ENCODE measurements at places on chromosomes 1 and 21.

GRCh38 chr1:206691604-206692003 is 6.9 kb downstream of the MAPKAPK2 start:
- no peak for DNase-seq

GRCh38 chr21:29306920-29307319 is 8.2 kb downstream of the BACH1 start:
- DNase-seq = no peak

DNA sequence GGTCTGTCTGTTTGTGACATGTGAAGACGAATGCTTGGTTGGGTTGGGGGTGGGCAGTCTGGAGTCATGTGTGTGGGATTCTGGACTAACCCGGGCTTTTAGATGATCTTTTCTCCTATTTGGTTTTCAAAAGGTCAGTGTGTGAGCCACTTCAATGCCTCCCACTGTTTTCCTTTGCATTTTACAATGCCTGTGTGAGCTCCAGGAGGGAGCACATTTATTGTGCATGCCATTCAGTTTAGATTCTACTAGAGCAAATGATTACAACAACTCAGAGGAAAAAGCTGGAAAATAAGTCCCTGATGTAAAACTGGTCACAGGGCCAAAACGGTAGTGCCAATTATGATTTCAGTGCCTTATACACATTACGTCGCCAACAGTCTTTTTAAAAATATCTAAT is 90.9 kb downstream of the LYPLAL1 start:
- DNase-seq = no peak

DNA sequence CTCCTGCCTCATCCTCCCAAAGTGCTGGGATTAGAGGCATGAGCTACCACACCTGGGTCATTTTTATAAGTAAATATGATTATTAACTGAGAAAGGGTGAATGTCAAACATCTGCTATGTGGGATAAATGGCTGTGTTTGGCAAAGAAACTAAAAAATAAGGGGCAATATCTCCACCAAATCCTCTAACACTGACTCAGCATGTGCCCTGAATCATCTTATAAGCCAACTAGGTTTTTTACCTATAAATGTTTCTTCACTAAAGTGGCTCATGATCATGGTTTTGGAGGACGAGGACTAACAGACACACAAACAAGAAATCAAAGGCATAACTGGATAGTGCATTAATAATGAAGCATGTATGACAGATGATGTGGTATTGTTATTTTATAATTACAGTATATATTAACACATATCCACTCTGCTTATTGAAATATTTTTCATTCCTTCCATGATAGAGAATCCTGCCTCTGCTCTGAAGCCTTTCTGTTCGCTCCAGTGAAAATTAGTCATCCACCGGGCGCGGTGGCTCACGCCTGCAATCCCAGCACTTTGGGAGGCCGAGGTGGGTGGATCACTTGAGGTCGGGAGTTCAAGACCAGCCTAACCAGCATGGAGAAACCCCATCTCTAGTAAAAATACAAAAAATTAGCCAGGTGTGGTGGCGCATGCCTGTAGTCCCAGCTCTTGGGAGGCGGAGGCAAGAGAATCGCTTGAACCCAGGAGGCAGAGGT is 11.7 kb upstream of the ARHGAP29 start:
- no peak for DNase-seq

- DNase-seq = no peak
Observed at GRCh38 chr1:48492392-48492791, 20.4 kb upstream of the SPATA6 start.

DNA sequence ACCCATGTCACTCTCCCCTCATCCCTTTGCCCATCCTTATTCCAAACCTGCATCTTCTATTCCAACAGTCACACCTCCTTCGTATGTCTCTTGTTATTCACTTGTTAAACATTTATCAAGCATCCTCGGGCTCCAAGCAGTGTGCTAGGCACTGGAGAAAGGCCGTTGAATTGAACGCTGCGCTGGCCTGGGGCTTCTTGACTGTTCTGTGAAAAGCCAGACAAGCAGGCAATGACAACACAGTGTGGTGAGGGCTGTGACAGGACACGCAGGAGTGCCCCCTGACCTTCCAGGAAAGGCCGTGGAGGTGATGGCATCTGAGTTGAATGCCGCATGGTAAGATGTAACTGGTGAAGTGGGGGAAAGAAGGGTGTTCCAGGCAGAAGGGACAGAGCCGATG is 19.2 kb downstream of the ETV3 start:
- no peak for DNase-seq

DNA sequence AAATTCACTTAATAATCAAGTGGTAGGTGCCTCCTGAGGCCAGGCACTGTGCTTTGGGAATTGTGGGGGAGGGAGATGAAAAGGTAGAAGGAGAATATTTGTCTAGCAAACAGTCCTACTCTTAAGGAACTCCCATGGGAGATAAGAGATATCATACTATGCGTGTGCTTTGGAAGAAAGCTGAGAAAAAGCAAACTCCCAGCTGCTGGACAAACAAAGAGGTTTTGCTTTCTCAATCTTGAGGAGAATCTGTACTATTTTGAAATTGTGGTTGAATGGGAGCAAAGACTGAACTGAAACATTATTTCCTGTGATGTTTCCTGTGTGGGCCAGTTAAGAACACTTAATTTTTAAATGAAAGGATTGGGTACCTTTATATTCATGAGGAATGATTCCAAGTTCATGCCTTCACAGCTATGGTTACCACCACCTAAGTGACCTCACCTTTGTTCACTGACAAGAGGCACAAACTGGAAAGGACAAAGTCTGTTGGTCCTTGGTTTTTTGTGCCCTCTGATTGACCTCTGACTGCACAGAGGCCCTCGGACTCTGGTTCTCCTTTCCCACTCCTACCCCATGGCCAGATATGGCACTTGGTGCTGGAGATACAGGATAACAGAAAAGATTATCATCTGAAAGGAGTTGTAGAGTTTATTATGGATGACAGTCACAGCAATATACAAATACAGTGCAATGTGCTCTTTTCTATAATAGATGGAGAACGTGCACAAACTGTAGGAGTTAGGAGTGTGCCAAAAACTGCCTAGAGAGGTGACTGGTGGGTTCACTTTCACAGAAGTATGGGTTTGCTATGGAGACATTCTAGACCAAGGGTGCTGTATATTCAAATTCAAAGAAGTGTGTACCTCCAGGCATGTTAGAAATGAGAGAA is 1.6 kb downstream of the CD53 start:
- DNase-seq = no peak

GRCh38 chr1:168917309-168917708 is 188.3 kb upstream of the DPT start:
- DNase-seq = no peak

DNA sequence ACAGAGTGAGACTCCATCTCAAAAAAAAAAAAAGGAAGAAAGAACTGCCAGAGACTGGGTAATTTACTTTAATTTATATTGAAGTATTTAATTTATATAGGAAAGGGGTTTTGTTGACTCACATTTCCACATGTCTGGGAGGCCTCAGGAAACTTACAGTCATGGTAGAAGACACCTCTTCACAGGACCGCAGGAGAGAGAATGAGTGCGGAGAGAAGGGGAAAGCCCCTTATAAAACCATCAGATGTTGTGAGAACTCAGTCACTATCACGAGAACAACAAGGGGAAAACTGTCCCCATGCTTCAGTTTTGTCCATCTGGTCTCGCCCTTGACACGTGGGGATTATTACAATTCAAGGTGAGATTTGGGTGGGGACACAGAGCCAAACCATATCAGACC is 25.8 kb upstream of the PPP1R8 start:
- no peak for DNase-seq

DNA sequence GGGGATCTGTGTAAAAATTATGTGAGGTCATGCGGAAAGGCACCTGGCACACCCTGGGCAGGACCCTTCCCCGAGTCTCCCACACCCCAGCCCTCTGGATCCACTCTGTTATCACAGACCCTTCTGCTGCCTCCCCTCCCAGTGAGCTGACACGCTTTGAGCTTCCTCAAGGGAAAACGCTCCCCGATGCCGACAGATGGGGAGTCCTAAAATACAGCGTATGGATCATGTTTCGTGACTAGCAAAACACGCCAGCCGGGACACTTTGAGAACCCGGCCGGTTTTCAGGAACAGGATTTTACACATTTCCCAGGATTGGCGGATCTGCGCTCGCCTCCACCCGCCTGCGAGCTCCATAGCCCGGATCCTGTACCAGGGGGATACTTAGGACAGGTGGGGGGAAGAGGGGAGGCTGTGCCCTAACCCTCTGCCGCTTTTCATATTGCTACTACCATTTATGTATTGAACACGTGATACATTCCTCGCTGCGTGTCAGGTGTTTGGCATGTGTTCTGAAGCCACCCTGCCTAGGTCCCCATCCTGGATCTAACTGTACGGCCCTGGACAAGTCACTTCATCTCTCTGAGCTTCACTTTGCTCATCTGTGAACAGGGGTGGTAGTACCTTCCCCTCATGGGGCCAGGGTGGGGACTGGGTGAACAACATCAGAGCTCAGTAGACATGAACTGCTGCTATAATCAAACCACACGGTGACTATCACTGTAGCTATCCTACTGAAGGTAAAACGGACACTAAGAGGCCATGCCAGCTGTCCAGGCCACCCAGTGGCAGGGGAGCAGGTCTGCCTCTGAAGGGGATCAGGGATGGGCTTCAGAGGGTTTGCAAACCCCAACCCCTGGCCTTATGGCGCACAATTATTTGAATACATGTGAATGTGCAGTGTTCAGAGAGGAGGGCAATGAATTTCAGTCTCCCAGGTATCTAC is 63.2 kb downstream of the SSBP3 start:
- no peak for DNase-seq

DNA sequence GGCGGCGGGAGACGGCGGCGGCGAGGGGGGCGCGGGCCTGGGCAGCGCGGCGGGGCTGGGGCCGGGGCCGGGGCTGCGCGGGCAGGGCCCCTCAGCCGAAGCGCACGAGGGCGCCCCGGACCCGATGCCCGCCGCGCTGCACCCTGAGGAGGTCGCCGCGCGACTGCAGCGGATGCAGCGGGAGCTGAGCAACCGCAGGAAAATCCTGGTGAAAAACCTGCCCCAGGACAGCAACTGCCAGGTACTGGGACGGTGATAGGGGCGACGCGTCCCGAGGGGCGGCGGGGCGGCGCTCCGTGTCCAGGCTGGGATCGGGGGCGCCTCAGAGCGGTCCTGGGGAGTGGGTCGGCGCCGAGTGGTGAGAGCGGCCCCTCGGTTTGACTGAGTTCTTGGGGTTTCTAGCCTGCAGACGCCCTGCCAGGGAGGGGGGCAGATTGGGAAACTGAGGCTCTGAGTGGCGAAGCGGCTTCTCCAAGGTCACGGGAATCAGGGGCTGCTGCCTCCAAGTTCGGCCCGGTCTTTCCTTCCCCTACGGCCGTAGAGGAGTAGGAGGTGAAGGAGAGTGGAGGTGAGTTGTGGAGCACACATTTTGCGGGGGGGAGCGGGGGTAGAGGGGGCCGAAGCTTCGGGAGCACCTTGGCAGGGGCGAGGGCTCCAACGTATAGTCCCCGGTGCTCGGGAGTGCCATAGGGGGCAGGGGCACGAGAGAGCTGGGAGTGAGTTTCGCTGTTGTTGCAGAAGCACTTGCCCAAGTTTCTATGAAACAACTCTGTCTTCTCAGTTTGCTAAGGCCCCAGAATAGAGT is 508 bp downstream of the RAVER2 start:
- DNase-seq = no peak

DNA sequence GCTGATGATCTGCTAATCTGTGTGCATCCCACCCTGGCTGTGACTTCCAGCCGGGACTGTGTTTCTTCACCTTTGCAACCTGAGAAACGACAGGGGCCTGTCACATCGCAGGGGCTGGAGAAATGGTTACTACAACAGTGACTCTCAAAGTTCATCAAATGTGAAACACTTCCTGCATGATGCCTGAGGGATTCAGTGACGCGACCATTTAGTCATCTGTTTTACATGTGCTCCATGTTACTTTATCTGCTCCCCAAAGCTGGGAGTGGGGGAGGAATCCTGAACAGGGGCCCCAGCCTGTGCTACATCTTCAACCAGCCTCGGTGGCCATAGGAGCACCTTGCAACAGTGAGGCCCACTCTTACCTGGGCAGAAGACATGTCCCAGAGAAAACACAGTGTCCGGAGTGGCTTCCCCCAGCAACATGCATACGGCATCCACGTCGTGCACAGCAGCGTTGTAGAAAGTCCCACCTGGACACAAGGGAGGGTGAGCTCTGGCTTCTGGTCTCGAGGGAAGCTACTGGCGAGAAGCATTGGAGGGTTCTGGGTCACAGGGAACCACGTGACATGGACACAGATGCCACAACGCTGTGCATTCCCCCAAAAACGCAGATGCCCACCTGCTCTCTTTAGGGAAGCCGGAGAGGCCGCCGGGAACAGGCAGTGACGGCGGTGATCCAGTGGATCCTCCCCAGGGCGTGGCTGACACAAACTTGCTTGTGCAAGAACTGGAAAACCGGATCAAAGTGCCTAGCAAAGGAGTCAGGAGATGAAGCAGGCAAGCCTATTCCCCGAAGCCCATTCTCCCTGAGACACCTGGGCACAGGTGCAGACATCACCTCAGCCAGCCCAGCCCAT is 9.6 kb upstream of the CCDC27 start:
- no peak for DNase-seq

DNA sequence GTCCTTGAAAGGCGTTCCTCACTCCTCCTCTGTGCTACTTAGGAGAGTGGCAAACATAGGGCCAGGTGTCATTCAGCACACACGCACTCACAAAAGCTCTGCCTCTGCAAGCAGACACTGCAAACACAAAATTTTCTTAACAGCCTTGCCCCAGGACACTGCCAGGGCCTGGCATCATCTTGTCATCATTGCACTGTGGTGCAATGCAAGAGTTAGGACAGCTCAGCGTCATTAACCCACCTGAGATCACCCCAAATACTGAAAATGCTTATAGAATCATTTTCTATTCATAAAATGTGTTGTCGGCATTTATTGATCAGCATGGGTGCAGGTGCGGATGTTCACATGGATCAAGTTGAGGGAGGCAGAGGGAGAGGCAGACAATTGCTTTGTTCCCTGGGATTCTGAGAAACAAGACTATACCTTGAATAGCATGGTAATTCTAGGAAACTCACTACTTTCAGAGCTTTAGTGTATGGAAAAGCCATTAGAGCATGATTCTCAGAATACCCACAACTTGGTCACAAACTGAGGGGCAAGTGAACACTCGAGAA is 3.0 kb downstream of the ADAM30 start:
- DNase-seq = no peak

DNA sequence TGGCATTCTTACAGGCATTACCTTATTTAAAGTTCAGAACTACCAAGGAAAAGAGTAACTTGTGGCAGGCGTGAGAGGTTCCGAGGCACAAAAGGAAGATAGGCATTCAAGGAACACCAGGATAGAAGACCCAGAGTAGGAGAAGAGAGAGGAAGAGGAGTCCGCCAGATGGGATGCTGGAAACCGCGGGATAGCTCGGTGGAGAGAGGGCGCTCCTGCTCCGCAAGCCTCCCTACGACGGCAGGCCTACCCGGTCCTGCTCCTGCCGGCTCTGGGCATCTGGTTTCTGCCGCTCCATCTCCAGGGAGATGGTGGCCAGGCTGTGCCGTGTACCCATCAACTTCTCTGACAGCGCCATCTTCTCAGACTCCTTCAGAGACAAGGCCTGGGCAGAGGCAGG is 5.4 kb upstream of the NBPF1 start:
- DNase-seq = no peak

GRCh38 chr1:162983671-162984425 is 85.3 kb upstream of the RGS4 start:
- DNase-seq = no peak

Data from T-cell (primary cell).